ENCODE measurements at places on chromosomes 3 and 15.

- no peak for DNase-seq
These were observed 105.4 kb upstream of the MRPS22 start for GRCh38 chr3:139238281-139239030.

DNA sequence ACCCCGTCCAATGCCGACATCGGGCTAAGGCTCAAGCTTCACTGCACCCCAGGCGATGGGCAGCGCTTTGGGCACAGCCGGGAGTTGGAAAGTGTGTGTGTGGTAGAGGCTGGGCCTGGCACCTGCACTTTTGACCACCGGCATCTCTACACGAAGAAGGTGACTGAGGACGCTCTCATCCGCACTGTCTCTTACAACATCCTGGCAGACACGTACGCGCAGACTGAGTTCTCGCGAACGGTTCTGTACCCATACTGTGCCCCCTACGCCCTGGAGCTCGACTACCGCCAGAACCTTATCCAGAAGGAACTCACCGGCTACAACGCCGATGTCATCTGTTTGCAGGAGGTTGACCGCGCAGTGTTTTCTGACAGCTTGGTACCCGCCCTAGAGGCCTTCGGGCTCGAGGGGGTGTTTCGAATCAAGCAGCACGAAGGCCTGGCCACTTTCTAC lies 1.0 kb downstream of the PDE12 start:
- DNase-seq, result no peak

GRCh38 chr3:122094125-122094524 lies 39.0 kb downstream of the CD86 start:
- no peak for DNase-seq

DNA sequence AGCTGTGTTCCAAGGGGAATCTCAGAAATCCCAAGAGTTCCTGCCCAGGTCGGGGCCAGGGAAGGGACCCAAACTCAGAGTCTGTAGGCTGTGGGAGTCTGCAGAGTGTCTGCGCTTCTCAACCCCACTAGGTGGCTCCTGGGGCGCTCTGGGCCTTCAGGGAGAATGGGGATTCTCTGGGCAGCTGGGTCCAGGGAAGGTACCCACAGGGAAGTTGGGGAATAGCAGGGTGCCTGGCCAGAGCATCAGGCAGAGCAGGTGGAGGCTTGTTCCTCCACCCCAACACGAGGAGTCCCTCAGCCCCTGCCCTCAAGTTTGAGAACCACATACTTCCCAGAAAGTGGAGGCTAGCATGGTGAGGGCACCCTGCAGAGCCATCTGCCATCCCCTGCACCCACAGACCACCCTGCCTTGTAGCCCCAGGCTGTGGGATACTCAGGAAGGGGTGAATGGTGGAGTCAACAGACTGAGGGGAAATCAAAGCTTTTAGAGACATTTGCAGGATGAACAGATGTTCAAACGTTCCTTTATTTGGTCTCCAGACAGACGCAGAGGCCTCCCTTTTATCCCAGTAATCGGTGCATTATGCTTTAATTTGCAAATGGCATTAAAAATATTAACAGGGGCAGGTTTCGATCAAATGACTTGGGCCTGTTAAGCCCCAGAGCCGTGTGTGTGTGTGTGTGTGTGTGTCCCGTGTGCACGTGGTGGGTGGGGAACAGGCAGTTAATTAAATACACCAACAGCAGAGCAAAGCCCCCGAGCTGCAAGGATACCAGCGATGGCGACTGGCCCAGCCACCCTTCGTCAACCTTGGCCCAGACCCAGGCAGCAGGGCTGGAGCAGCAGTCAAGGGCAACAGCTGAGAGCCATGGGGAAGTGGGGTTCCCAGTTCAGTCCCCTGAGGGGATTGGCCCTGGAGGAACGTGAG lies 57.7 kb downstream of the DNAJB8 start:
- DNase-seq, result no peak

DNA sequence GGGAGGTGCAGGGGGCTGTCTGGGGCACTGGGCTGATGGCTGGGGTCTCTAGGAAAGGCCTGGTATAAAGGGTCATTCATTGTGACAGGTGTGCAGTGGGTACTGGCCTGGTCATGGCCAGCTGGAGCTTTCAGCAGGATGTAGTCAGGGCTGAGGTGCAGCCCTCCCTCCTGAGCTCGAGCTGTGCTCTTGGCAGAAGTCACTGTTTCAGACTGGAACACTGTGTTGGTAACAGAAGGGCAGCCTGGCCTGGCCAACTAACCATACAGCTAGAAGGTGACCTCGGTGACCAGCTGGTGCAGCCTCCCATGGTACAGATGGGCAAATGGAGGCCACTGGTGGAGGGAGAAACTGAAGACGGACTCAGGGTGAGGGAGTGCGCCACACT lies 34.4 kb upstream of the LCTL start:
- no peak for DNase-seq

- DNase-seq, result no peak
These were observed 192.8 kb upstream of the TBC1D5 start for GRCh38 chr3:17935222-17935621.

DNA sequence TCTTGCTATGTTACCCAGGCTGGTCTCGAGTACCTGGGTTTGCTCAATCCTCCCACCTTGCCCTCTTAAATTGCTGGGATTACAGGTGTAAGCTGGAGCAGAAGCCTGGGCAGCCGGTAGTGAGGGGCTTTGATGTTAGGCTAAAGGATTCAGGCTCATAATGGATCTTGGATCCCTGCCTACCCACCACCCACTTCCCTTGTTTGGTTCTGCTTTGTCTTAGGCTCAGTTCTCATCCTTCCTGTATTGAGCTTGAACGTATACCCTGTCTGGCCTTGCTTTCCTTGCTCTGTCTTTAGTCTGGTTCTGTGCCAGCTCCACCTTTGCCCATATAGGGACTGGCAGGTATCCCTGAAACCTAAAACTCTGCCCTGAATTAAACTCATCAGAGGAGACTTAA lies 1.7 kb downstream of the PPCDC start:
- no peak for DNase-seq

DNA sequence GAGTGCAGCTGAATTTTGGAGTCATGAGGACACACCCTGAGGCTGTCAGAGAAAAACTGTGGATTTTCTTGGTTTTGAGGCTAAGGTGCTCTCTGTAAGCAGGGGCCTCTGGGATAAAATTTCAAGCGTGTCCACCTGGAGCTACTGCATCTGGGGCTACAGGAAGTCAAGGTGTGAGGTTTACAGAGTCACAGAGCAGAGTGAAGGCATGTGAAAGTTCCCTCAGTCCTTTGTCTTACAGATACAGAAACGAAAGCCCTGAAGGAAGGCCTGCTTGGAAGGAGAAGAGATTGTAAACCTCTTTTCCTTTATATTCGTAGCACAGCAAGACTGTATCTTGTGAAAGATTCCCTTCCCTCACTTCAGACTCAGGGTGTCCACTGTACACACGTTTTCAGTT lies 138.6 kb downstream of the OPA1 start:
- DNase-seq, result no peak

GRCh38 chr15:46901001-46901400 lies 816.3 kb upstream of the SEMA6D start:
- DNase-seq, result peak; percentile 7

GRCh38 chr15:67720556-67721175 lies 104.6 kb upstream of the SKOR1 start:
- no peak for DNase-seq

DNA sequence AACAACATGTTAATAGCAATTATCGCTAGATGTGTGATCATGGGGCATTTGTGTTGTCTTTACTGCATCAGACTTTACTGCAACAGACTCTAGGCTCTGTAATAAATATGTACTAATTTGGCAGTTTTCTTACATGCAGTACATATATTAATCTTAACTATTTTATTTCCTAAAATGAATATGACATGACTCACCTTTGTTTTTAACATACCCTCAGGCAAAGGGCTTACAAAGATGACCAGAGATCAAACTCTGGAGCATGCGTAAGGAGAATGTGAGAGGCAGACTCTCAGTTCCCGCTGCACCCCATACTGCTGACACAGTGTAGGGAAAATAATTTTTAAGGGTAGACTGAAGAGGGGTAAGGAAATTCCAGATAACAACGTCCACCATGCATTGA lies 7.2 kb upstream of the FAM174B start:
- no peak for DNase-seq

DNA sequence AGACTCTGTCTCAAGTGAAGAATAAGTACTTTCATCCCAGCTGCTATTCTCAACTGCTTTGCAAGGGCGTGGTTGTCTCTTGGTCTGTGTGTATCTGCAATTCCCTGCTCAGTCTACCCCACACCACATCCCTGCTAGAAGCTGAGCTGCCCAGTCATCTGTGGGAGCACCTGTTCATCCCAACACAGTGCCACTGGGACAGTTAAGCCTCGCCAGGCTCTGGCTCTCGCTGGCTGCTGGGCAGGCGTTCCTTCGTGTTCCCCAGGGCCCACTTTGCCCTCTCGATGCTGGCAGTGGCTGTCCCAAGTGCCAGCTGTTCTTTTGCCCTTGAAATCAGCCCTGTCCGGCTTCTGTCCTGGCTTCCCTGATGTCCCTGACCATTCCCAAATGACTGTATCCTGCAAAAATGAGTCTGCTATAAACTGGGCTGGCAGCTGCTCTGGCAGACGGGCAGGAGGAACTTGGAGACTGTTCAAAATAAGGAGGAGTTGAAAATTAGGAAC lies 91.6 kb upstream of the KLHL25 start:
- DNase-seq, result no peak

- DNase-seq, result no peak
These were observed 406.2 kb downstream of the FOXP1 start for GRCh38 chr3:71177375-71177774.

DNA sequence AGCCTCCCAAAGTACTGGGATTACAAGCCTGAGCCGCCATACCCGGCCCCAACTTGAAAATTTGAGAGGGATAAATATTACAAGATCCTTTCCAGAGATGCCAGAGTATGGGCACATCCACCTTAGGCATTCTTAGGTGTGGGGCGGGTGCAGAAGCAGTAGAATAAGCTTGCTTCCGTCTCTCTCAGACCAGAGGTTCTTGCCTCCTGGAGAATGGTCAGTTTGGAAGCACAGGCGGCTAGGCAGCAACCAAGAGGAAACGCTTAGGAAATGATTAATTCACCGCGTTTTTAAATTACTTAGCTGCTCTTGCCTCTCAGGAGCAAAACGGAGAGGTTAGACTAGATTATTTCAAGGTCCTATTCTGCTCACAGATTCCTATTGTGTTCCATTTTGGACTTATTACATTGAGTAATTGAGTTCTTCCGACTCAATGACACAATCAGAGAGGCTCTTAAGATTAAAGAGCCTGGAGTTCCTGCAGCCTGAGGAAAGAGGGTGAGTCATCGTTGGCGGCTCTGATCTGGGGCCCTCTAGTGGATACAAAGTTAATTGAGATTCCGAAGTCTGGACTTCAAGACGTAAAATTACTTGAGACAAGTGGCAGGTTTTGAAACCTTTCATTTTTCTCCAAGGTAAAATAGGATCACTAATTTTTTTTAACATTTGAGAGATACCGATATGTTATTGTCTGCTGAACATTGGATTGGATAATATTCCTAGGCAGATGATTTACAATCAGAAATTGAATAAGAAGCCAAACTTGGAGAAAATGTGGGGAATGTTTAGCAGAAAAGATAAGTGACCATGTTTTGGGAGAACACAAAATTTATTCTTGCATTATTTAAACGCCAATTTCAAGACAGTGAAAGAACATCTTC lies 5.8 kb upstream of the TOPAZ1 start:
- peak; percentile 73 for DNase-seq

DNA sequence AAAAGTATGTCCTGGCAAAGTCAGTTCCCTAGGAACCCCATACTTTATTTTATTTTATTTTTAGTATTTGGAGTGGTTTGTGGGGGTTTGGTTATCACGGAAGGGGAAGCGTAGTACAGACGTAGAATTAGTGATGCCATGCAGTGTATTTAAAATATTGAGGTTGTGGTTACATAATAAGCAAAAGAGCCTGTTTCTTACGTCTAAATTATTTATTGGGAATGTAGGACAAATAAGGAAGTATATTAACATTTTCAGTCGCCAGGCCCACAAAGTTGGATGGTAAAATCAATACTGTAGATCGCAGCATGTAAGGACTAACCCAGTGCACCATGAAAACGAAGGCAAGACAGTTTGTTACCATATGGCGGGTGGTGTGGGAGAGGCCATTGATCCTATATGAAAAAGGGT lies 558 bp downstream of the DTWD1 start:
- DNase-seq, result no peak

- DNase-seq, result no peak
These were observed 116.8 kb downstream of the AKAP13 start for GRCh38 chr15:85497172-85497569.

GRCh38 chr15:77546050-77546501 lies 86.6 kb downstream of the LINGO1 start:
- DNase-seq, result peak; percentile 45

GRCh38 chr3:180855364-180855763 lies 57.1 kb upstream of the FXR1 start:
- DNase-seq, result no peak

- no peak for DNase-seq
These were observed 1.6 kb downstream of the NR2F2 start for GRCh38 chr15:96331945-96332636.

- peak; percentile 12 for DNase-seq
These were observed 61.8 kb downstream of the GLDN start for GRCh38 chr15:51403072-51403878.

GRCh38 chr3:119570229-119570628 lies 9.1 kb upstream of the ADPRH start:
- DNase-seq, result no peak

DNA sequence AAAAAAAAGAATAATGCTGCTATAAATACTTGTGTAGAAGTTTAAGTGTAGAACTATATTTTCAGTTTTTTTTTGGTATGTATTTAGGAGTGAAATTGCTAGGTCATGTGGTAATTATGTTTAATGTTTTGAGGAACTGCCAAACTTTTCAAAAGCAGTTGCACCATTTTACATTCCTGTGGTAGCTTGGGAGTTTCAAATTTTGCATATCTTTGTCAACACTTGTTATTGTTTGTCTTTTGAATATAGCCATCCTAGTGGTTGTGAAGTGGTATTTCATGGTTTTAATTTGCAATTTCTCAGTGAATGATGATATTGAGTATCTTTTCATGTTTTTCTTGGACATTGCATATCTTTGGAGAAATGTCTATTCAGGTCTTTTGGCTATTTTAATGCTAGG lies 30.4 kb downstream of the SKIL start:
- no peak for DNase-seq

DNA sequence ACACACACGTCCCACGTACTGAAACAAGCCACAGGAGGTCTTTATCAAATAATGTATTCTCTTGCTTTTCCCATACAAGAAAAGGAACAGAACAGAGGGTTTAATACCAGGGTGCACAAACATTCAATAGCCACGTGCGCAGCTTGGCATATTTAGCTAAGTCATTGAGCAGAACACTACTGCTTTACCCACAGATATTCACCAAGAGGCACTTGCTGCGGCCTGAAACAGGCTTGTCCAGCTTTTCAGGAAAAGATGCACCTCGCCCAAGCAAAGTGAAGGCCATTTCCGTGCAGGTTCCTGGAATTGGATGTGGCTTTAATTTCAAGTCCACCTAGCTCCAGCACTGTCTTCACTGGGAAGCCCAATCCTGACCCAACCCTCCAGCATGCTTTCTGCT lies 17.6 kb downstream of the ZDHHC3 start:
- no peak for DNase-seq

Measured in HS-27A (cell line).